ENCODE measurements at places on chromosomes 6 and 20.
A peak's percentile ranks its signal among the peaks of the same experiment; 100 is the strongest.

- peak; percentile 46 for DNase-seq
Observed at GRCh38 chr6:130520221-130520620, 154.4 kb downstream of the TMEM200A start.

DNA sequence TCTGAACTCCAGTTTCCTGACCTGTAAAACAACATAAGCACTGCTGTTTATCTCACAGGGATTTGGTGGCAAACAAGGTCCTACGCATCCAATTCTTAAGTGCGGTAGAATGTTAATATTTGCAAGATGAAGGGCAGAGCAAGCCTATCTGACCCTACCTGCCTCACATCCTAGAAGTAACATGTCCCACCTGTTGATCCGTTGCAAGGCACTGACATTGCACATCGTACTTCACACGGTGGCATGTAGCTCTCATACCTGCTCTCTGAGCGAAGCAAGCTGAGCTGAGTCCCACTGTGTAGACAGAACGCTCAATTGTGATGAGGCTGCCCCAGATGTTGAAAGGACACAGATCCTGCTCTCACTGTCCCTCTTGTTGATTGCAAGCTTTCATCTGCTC is 154.7 kb upstream of the PDE10A start:
- DNase-seq = no peak

- DNase-seq = peak; percentile 34
Observed at GRCh38 chr20:46226602-46227001, 81.7 kb downstream of the CDH22 start.

DNA sequence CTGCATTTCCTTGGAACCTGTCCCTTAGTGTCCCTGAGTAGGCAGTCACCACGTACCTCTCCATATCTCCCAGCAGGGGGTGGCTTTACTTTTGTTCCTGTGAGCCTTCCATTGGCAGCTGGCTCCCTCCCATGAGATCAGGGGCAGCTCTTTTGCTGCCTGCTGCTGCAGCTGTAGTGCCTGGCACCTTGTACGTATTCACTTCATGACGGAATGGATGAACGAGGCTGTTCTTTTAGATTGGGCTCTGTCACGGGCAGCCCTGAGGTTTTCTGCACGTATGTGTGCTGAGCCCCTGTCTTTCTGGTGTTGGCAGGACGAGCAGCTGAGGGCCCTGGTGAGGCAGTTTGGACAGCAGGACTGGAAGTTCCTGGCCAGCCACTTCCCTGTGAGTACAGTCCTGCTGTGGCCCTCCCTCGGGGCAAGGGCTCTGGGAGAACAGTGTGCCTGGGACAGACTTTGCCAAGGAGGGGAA is 14.6 kb downstream of the MYBL2 start:
- DNase-seq = no peak

GRCh38 chr6:125995972-125996580 is 9.7 kb downstream of the TRMT11 start:
- peak; percentile 76 for DNase-seq

- DNase-seq = no peak
Observed at GRCh38 chr6:34638834-34639736, 57.5 kb downstream of the ILRUN start.

Measured in epithelial cell of esophagus (primary cell).